ENCODE measurements at places on chromosomes 13 and 19.

DNA sequence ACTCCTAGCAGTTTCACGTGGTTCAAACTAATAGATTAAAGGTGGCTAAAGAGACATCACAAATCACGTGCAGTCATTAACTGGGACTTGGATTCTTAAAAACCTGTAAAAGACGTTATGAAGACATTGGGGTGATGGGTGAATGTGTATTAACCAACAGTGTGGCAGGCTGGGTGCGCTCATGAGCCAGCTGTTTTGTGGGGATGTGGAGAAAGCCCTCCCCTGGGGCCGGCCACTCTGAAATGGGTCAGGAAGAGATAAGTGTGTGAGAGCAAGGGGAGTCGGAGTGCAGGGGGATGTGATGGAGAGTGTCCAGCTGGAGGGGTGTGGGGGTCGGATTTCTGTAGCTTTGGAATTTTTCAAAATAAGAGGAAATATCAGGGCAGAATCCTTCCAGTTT, 10.4 kb downstream of the UPF1 start:
- no peak for DNase-seq

- no peak for DNase-seq
Observed at GRCh38 chr13:110949628-110950027, 34.8 kb upstream of the ANKRD10 start.

GRCh38 chr19:49605605-49606004, 14.6 kb downstream of the PRR12 start:
- DNase-seq: no peak

- DNase-seq: no peak
Observed at GRCh38 chr19:19581391-19581790, 37.1 kb downstream of the PBX4 start.

DNA sequence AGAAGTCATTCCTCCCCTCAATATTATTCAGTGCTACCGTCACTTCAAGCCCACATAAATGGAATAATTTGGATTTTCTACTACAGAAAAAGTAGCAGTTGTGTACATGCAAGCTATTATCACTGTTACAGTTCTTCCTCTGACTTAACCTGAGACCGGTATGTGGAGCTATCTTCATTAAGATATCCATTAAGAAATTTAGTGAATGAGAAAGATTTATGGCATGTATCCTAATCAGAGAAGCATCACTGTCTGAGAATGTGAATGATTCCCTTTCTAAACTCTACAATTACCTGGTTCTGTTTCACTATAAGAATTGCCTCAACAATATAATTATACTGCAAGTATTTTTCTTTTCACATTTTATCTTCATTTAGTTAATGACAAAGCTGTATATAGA, 278.7 kb downstream of the KLF5 start:
- DNase-seq: no peak

DNA sequence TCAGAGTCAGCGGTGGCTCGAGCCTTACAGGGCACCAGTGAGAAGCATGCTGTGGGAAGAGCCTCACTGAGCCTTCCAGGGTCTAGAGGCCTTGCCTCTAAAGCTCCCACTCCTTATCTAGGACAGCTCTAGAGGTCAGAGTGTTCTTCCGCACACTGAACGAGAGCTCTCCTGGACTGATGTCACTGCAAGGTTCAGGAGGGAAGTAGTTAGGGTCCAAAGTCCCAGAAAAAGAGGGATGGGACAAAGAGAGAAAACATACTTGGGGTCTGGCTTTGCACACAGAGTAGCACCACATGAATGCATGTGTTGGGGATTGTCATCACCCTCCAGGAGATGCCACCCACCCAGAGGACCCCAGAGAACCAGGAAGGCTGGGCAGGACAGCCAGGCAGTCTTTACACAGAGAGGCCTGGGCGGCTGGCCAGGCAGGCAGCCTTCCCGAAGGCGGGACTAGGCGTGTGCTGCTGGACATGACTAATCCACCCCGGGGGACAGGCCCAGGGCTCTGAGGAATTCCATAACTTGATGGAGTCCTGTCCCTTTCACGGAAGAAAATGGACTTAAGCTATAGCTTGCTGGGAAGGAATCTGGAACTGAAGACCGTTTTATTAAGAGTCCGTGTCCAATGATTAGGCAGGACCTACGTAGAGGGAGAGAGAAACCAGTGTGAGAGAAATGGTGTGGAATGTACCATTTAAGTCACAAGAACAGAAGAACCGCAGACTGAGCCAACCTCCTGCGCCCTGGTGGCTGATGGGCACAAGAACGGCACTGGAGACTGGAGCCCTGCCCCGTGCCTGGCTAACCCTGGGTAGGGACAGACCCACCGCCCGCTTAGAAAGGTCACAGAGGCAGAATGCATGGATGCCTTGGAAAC, 16.6 kb upstream of the EPHX3 start:
- no peak for DNase-seq

- no peak for DNase-seq
Observed at GRCh38 chr13:59914556-59914955, 249.2 kb downstream of the DIAPH3 start.

DNA sequence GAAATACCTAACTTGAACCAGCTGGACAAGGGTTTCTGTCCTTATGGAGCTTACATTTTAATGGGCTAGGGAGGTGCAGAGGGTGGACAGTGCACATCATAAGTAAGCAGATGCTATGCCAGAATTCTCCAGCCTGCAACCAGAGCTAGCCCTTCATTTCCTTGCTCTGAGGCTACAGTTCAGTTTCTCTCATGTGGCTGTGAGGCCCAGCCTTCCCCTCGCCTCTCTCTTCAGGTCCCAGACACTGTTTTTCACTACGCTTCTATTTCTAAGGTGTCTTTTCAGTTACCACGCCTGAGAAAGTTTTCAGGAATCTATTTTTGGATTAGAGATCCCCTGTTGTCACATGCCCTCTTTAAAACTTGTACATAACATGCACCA, 141.9 kb downstream of the PCCA start:
- no peak for DNase-seq

DNA sequence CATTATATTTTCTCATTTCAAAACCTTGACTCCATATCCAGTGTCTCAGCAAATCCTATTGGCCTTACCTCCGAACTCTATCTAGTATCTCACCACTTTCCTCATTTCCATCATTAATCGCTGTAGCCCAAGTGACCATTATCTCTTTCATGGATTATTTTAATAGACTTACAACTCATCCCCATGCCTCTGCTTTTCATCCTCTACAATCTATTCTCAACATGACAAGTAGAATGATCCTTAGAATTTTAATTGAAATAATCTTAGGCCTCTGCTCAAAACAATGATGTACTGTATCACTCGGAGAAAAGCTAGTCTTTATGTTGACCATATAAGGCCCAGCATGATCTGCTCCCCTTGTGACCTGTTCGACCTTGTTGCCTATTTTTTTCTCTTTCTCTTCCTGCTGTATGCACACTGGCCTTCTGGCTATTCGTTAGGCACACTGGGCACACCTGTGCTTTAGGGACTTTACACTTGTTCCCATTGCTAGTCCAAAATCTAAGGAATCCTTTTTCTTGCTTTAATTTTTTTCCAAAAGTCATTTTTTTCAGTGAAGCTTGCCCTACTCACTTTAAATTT, 21.4 kb downstream of the DNAJC15 start:
- no peak for DNase-seq

GRCh38 chr13:41054212-41054877, 7.0 kb upstream of the WBP4 start:
- DNase-seq: no peak

DNA sequence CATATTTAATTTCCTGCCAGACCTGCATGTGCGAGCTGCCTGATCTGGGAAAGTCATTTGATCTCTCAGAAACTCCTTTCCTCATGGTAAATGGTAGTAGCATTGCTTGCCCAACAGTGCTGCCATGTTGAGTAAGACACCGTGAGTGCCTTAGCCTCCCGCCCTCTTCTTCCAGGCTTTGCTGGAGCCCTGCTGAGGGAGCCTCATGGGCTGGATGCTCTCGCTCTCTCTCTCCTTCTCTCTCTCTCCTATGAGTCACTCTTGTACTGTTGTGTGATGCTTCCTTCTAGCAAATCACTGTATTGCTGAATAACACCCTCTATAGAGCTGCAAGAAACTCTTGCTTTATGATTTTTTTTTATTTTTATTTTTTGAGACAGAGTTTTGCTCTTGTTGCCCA, 365.5 kb downstream of the UQCRFS1 start:
- DNase-seq: no peak

- no peak for DNase-seq
Observed at GRCh38 chr13:94917824-94918223, 205.5 kb upstream of the SOX21 start.

GRCh38 chr13:111949311-111949710, 117.6 kb upstream of the SOX1 start:
- no peak for DNase-seq

- peak; percentile 55 for DNase-seq
Observed at GRCh38 chr19:15464394-15465385, at the start of gene RASAL3. TSS of gene RASAL3 (minus strand) at chr19:15464544. CDS start at chr19:15464358, 186 bp downstream.

- DNase-seq: no peak
Observed at GRCh38 chr13:111531505-111531904, 211.1 kb downstream of the TEX29 start.

DNA sequence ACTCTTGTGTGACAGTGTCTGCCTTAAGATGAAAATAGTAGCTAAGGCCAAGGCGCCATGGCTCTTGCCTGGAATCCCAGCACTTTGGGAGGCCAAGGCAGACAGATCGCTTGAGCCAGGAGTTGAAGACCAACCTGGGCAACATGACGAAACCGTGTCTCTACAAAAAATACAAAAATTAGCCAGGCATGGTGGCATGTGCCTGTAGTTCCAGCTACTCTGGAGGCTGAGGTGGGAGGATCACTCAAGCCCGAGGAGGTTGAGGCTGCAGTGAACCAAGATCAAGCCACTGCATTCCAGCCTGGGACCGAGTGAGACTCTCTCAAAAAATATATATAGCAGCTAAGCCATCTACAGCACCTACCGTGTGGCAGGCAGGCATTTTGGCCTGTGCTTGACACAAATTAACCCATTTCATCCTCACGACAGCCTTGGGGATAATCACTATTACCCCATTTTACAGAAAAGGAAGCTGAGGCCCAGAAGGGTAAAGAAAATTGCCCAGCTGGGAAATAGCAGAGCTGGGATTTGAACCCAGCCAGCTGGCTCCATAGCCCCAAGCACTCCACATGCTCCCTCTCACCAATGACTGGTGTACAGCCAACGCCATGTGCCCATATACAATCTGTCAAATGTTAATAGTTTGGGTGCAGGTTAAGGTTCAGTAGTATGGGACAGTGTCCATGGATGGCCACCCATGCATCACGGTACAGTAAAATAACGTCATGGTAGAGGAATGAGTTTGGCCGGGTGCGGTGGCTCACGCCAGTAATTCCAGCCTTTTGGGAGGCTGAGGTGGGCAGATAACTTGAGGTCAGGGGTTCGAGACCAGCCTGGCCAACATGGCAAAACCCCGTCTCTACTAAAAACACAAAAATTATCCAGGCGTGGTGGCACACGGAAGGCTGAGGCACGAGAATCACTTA, 3.1 kb downstream of the SLC1A5 start:
- no peak for DNase-seq

DNA sequence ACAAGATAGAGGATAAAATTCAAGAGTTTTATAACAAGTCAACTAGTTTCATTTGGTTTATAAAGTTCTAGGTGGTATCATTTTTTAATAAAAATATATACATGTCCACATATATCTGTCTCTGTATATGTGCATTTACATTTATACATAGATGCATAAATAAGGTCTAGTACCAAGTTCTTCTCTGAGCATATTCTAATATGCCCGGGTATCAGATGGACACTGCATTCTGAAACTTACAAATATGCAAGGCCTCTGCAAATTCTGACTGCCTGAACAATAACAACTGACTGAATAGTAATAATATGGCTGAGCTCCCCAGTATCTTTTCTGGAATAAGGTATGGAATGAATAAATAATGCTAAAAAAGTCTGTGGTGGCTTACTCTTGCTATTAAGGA, 304.8 kb downstream of the KLF12 start:
- no peak for DNase-seq

GRCh38 chr13:32317716-32318465, 2.6 kb downstream of the BRCA2 start:
- DNase-seq: no peak

DNA sequence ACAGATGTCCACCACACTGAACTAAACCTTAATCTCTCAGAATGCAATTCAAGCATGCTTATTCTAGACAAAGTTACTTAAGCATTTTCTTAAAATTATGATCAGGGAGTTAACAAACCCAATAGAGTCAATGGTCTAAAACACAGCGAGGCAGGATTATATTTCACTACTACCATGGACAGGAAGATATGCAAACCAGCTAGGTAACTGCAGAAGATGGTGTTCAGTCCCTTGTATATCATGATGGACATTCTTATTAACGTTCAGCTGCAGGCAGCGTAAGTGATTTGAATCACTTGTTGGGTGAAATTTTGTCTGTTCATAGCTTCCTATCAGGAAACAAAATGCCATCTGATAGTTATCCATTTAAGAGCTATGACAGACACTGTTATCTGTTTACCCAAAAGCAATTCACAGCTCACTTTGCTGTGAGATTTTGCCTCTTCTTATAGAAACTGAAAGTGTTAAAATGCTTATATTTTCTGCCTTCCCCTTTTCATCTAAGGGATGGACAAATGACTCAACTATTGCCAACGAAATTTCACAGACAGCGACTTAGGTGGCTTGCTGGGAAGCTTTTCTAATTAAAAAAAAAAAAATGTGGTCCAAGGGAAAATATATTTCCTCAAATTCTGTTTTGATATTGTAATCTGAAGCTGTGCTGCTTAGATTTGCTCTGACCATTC, 591.9 kb downstream of the DACH1 start:
- DNase-seq: no peak

GRCh38 chr19:8096071-8096470, 43.5 kb downstream of the CCL25 start:
- no peak for DNase-seq

GRCh38 chr19:13920940-13921747, 15.1 kb downstream of the CC2D1A start:
- no peak for DNase-seq

DNA sequence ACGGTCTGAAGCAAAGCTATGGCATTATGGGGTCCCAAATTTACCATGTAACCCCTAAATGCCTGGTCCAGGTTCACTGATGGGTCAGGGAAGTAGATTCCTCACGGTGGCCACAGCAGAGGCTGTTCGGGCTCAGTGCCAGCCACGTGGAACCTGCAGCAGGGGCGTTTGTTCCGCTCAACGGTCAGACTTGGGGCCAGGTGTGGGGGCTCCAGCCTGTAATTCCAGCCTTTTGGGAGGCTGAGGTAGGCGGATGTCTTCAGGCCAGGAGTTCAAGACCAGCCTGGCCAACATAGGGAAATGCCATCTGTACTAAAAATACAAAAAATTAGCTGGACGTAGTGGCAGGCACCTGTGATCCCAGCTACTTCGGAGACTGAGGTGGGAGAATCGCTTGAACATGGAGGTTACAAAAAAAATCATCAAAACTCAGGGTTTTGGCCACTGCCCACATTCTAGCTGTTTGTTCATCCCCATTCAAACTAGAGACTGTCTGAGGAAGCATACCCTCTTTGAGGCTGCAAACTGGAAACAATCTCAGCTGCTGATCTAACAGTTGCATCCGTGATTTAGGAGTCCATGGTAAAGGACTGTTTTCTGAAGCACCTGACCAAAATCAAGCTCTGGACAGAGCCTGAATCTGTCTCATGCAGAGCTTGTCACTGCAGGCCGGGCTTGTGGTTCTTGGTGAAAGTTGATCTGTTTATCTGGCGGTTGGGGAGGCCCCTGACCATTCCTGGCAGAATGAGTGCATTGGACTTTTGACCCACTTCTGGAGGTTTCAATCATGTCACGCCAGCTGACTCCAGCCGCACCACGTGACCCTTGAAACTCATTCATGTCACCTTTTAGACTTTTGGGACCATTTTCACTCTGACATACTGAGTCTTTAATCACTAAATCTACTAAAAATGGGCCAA, 30.2 kb upstream of the ZNF331 start:
- no peak for DNase-seq

- no peak for DNase-seq
Observed at GRCh38 chr13:106440866-106441265, 94.6 kb downstream of the EFNB2 start.

GRCh38 chr13:27151798-27152599, 19.6 kb downstream of the USP12 start:
- DNase-seq: no peak
